ENCODE measurements at places on chromosomes 13 and 19.

- peak; percentile 72 for DNase-seq
These were observed 30.3 kb downstream of the CRYL1 start for GRCh38 chr13:20495087-20496023.

DNA sequence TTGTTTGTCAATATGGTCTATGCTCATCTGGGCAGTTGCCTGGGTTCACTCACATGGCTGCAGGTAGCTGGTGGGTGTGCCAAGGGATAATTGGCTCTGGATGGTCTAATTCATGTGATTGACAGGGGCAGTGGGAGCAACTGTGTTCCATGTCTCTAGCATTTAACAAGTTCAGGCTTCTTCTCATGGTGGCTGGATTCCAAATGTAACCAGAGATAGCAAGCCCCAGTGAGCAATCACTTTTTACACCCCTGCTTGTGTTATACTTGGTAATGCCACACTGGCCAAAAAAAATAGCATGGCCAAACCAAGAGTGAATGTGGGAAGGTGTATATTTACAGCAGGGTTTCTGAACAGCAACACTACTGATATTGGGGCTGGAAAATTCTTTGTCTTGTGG is 89.6 kb upstream of the TNFSF11 start:
- no peak for DNase-seq

- no peak for DNase-seq
These were observed 377 bp downstream of the CA11 start for GRCh38 chr19:48645620-48646000.

DNA sequence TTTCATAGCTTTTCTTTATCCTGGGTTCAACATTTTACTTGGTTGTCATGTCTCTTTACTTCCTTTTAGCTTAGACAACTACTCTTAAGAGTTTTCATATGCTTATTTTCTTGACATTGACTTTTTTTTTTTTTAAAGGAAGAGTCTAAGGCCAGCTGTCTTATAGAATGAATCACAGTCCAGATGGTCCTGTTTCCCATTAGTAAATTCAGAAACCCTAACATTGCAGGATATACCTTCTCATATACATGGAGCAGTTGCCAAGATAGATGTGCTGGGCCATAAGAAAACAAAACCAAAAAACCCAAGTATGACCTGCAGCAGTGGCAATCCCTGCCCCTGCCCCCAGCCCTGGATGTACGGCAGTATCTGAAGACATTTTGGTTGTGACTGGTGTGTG is 72.8 kb downstream of the COG3 start:
- DNase-seq, result no peak

- no peak for DNase-seq
These were observed 152.8 kb upstream of the IRS2 start for GRCh38 chr13:109939180-109939579.

- DNase-seq, result no peak
These were observed 182.7 kb upstream of the CSNK1A1L start for GRCh38 chr13:37288057-37288720.

Measured in GM10248 (cell line).